ENCODE measurements at places on chromosomes 11 and 22.

GRCh38 chr11:11244470-11245080 is 108.5 kb downstream of the CSNK2A3 start:
- no peak for DNase-seq

DNA sequence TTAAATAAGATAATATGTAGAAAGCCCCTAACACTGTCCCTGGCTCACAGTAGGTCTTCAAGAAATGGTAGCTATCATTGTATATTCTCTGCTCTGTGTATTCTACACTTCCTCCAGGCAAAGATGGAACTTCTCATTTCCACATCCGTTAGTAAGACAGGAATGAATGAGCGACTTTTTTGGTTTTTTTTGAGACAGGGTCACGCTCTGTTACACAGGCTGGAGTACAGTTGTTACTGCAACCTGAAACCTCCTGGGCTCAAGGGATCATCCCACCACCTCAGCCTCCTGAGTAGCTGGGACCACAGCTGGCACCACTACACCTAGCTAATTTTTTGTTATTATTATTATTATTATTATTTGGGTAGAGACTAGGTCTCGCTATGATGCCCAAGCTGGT is 2.3 kb upstream of the CLPB start:
- DNase-seq = no peak

- no peak for DNase-seq
These were observed 931.2 kb downstream of the TBC1D22A start for GRCh38 chr22:47693606-47694005.

- no peak for DNase-seq
These were observed 76.0 kb upstream of the PICALM start for GRCh38 chr11:86144846-86145245.

DNA sequence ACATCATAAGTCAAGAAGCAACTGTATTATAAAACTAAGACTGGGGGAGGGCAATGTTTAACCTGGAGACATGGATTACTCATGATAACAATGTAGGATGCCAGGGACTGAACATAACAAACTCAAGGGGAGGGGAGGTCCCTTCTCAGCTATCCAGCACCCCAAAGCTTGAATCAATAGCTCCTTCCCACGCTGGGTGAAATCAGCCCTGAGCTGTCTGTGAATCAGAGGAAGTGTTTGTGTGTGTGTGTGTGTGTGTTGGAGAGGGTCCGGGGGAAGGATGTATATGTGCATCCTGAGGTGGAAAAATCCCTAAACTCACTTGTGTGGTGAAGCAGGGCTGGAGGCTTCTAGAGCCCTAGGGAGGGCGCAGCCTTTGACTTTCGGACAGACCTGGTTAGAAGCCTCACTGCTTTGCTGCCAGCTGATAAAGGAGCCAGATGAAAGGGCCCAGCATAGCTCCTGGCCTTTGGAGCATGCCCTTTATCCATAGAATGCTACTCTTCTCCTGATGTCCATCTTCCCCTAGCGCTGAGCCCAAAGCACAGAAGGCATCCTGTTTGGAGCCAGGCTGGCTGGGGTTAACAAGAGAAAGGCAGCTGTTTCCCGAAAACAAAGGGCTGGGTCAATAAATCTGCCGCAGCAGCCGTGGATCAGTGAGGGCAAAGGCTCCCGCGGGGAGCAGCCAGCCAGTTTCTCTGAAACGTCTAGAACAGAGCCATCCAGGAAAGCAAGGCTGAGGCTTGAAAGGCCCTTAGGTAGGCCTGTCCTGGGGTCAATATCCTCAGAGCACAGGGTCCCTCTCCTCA is 35.8 kb downstream of the TNKS1BP1 start:
- no peak for DNase-seq

- no peak for DNase-seq
These were observed 14.3 kb downstream of the DGKZ start for GRCh38 chr11:46361283-46362155.

DNA sequence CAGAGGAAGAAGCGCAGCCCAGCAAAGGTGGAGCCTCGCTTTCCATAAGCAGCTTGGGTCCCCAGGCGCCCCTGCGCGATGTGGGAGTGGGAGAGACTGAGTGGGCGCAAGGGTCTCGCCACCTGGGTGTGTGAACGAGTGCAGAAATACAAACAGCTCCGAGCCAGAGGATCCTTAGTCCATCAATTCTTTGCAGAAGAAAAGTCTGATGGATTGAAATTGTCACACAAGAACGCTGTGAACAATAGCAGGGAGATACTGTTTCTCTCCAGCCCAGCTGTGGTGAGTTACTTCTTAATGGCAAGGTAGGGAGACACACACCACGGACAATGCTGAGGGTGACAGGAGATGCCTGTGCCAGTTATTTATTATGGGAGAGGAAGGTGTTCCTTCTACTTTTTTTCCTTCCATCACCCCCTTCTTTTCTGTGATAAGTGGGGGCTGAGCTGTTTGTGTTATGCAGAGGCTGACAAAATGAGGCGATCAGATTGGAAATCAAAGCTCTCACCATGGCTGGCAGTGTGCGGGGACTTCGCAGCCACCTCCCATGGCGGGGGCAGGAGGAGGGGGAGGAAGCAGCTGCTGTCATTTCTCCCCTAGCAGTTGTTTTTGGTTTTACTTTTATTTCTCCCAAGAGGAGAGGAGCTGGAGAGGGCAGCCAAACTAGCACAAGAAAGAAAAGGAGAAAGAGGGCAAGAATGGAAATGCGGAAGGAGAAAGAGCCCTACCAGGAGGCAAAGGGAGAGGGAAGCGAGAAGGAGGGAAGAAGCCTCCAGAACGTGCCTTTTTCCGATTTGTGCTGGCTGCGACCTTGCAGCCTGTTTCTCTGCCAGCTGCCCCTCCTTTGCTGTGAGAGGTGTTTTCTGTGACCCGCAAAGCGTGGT is 755.8 kb downstream of the NTM start:
- DNase-seq = no peak

DNA sequence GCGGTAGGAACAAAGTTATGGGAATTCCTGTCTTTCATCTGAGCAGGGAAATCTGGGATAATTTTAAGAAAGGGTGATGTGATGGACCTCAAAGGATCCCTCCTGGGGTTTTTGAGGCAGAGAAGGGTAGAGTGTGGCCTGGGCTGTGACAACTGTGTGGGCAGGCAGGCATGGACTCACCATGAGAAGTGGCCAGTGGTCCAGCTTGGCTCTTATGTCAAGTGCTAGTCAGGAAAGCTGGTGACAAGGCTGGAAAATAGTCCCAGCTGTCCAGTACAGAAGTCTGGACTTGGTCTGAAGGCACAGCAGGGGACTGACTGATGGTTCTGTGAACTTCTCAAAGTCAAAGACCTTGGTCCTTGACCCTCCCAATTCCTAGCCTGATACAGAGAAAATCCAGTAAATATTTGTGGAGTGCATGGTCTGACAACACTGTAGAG is 1.7 kb downstream of the PPFIBP2 start:
- no peak for DNase-seq

Data from stimulated activated CD8-positive, alpha-beta memory T cell treated with anti-CD3 and anti-CD28 coated beads, Interleukin-2, amount 100 ng/mL, for 1 hour (primary cell).